ENCODE measurements at places on chromosomes 3 and 15. TPM values are rescaled to one million over a fixed set of nuclear protein-coding genes. Genes with fewer than 3 reads are reported as not detected.

DNA sequence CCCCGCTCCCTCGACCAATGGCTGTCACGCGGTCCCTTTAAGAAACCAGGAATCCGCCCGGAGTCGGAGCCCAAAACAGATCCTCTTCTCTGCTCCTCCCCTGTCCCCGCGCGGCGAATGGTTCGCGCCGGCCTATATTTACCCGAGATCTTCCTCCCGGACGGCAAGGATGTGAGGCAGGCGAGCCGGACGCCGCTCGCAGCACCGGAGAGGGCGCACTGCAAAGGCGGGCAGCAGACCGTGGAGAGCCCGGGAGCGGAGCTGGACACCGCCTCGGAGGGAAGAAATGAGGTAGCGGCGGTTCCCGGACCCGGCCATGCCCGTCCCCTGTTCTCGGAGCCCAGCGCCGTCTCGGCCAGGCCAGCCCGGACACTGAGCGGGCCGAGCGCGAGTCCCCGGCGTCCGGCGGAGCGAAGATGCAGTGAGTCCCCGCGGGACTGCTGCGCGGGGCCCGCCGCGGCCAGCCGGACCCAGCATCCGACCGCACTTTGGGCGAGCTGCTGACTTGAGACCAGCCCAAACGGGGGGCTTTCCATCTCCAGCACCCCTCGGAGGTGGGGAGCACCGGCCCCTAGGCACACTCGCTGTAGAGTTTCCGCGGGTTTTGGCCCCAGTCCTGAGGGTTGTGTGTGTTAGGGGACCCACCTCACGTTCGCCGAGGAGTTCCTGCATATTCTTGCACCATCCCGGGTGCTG, at the start of gene FAM43A:
Gene FAM43A (plus strand): TSS at position 166 of the 696 bp plus-strand sequence. CDS start 944 bp downstream, outside the sequence.
- no peaks in the 10 kb centered on the region for H3K27me3 ChIP-seq
- H3K36me3 ChIP-seq = no peaks in the 10 kb centered on the region
- peak within 1 kb of the TSS; percentile 72 for H3K4me3 ChIP-seq
- peak; percentile 85 for DNase-seq
- H3K4me1 ChIP-seq = peaks cover 5% of the 10 kb centered on the region
- H3K27ac ChIP-seq = peak within 1 kb of the TSS; percentile 91

DNA sequence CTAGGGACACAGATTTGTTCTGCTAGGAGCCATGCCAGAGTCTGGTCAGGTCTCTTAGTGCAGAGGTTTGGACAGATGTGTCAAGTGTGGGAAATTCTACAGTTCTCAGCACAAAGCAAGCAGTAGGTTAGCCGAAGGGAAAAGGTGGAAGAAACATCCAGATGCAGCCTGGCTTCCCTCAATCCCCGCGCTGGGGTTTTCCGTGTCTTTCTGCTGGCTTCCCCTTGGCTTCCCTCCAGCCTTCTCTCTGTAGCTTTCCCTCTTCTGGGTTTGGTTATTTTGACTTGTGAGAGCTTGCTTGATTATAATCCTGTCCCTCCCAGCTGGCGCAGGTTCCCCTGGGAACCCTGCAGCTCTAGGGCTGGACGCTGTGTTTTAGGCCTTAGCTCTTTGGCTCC, 4.1 kb downstream of the TF start:
- no peaks in the 10 kb centered on the region for H3K4me1 ChIP-seq
- H3K36me3 ChIP-seq = no peaks in the 10 kb centered on the region
- no peaks in the 10 kb centered on the region for H3K27me3 ChIP-seq
- no peak overlapping the region for H3K27ac ChIP-seq
- DNase-seq = no peak
- no peak overlapping the region for H3K4me3 ChIP-seq

GRCh38 chr3:187015903-187016638, 85.7 kb downstream of the ST6GAL1 start:
- DNase-seq = no peak
- no peaks in the 10 kb centered on the region for H3K36me3 ChIP-seq
- no peak overlapping the region for H3K4me3 ChIP-seq
- no peak overlapping the region for H3K27ac ChIP-seq
- H3K4me1 ChIP-seq = no peaks in the 10 kb centered on the region
- H3K27me3 ChIP-seq = no peaks in the 10 kb centered on the region

- no peak for DNase-seq
- no peaks in the 10 kb centered on the region for H3K27me3 ChIP-seq
- H3K36me3 ChIP-seq = no peaks in the 10 kb centered on the region
- H3K4me3 ChIP-seq = no peak overlapping the region
- H3K27ac ChIP-seq = no peak overlapping the region
- no peaks in the 10 kb centered on the region for H3K4me1 ChIP-seq
Observed at GRCh38 chr15:29433050-29433318, 163.4 kb upstream of the NSMCE3 start.

DNA sequence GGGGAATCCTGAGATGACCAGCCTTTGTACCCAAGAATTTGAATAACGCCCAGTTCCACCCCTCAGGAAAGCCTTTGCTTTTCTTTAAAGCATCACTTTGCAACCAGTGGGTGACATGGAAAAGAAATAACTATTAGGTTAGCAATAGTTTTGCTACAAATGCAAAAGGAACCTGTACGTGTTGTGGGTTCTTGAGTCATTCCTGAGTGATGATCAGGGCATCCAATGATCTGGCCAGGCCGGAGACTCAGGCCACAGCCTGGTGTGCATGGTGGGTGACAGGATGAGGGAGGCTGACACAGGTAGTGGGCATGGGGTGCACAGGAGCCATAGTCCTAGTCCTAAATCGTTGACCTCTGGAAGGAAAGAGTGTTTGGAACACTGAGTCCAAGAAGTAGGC, 321.4 kb upstream of the IL12A start:
- no peak for DNase-seq
- H3K4me1 ChIP-seq = no peaks in the 10 kb centered on the region
- no peak overlapping the region for H3K27ac ChIP-seq
- no peaks in the 10 kb centered on the region for H3K27me3 ChIP-seq

DNA sequence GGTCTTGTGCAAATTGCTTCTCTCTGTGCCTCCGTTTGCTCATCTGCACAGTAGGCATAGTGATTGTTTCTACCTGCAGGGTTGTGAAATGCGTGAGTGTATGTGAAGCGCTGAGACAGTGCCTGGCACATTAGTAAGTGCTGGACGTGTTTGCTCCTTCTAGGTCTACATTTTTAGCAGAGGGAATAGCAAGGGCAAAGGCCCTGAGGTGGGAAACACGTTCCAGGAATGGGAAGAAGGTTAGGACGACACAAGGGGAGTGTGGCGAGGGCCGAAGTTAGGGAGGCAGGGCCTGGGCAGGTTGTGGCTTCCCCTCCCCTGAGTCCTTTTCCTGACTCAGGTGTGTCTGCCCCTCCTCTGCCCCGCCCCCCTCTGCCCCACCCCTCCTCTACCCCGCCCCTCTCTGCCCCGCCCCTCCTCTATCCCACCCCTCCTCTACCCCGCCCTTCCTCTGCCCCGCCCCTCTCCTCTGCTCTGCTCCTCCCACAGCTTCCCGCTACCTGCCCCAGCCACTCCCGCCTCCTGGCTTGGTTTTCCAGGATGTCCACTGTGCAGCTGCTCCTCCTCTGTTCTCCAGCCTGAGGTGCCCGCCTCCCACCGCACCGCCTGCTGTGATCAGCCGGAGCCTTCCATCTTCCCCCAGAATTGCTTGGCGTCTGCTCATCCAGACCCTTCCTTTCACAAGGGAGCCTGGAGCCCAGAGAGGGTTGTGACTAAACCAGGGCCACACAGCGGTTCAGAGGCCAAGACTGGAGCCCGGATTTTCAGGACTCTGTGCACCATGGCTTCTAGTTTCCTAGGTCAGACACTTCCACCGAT, 31.1 kb upstream of the SMAD6 start:
- no peaks in the 10 kb centered on the region for H3K4me1 ChIP-seq
- H3K27ac ChIP-seq = no peak overlapping the region
- peak; percentile 87 for DNase-seq

GRCh38 chr3:100088735-100089368, 25.4 kb downstream of the FILIP1L start:
- H3K4me1 ChIP-seq = no peaks in the 10 kb centered on the region
- no peaks in the 10 kb centered on the region for H3K27me3 ChIP-seq
- H3K27ac ChIP-seq = no peak overlapping the region
- H3K4me3 ChIP-seq = no peak overlapping the region
- no peak for DNase-seq

DNA sequence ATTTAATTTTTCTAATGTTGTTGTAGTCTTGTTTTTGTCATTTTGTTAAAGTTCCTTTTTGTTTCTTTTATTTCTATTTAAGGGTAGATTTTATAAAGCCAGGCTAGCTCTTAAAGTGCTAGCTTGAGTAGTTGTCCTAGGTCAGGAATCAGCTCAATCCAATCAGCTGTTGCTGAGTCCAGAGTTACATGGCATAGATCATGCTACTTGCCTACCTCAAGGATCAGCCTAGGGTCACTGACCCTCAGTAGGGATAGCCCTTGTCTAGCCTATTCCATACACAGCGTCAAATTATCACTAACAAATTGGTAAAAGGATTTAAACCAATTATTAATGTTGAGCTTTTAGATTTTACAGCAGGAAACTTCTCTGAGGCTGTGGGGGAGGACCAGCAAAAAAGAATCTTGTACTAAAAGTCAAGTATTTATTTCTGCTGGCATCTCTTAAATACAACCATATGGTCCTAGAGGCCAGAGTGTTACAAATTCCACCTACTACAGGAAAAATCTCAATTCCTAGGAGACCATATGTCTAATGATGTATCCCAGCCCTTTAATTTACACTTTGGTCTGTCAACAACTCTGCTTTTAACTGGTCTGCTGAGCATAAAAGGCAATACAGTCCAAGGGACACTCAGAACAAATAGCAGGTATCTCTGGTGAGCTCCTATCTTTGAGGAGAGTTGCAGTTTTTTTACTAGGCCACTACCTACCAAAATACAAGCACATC, 138.3 kb upstream of the PTPRG start:
- H3K27me3 ChIP-seq = no peaks in the 10 kb centered on the region
- H3K27ac ChIP-seq = no peak overlapping the region
- no peaks in the 10 kb centered on the region for H3K36me3 ChIP-seq
- no peak overlapping the region for H3K4me3 ChIP-seq

GRCh38 chr15:96462768-96463750, 132.6 kb downstream of the NR2F2 start:
- no peaks in the 10 kb centered on the region for H3K36me3 ChIP-seq
- H3K27ac ChIP-seq = no peak overlapping the region
- H3K27me3 ChIP-seq = peaks cover 18% of the 10 kb centered on the region

GRCh38 chr3:27729748-27730611, 7.9 kb upstream of the EOMES start:
- peaks cover 5% of the 10 kb centered on the region for H3K4me1 ChIP-seq
- H3K36me3 ChIP-seq = no peaks in the 10 kb centered on the region
- DNase-seq = no peak
- H3K4me3 ChIP-seq = peak overlapping the region; percentile 56
- no peak overlapping the region for H3K27ac ChIP-seq

DNA sequence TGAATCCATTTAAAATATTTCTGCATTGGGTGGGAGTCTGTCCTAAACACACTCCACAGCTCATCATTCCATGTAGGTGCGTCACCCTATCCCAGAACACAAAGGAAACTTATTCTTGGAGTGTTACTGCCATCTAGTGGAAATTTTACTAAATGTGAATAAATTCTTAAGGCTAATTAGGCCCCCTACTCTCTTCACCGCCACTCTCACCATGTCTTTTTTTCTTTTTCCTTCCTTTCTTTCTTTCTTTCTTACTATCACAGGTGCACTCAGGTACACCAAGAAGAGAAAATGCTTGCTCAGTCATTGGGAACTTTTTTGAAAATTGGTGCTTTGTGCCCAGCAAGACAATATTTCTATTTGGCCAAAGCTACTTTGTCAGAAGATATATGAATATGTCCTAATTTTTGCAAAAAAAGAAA, 26.4 kb upstream of the ATP8B4 start:
- no peaks in the 10 kb centered on the region for H3K36me3 ChIP-seq
- DNase-seq = no peak
- H3K27me3 ChIP-seq = no peaks in the 10 kb centered on the region
- H3K4me1 ChIP-seq = no peaks in the 10 kb centered on the region
- H3K27ac ChIP-seq = no peak overlapping the region

DNA sequence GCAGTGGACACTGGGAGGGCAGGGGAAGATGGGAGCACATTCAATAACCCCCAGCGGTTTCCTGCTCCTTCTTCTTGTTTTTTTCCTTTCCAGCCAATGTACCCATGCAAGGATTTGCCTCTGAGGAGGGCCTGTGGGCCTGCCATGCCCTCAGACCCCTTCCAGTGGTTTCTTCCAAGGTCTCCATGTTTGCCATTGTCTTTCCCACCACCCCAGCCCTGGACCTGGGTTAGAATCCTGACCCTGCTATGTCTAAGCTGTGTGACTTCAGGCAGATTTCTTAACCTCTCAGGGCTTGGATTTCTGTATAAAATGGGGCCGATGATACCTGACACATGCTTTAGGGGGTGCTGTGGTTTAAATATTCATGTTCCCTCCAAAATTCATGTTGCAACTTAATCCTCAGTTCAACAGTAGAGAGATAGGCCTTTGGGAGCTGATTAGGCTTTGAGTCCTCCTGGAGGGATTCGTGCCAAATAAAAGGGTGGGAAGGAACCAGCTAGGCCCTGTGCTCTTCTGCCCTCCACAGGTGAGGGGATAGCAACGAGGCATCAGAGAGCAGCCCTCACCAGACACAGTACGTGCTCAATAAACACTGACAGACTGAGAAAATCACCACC, 46.3 kb upstream of the FLNB start:
- no peaks in the 10 kb centered on the region for H3K36me3 ChIP-seq
- H3K4me1 ChIP-seq = no peaks in the 10 kb centered on the region
- H3K27me3 ChIP-seq = no peaks in the 10 kb centered on the region
- no peak for DNase-seq

DNA sequence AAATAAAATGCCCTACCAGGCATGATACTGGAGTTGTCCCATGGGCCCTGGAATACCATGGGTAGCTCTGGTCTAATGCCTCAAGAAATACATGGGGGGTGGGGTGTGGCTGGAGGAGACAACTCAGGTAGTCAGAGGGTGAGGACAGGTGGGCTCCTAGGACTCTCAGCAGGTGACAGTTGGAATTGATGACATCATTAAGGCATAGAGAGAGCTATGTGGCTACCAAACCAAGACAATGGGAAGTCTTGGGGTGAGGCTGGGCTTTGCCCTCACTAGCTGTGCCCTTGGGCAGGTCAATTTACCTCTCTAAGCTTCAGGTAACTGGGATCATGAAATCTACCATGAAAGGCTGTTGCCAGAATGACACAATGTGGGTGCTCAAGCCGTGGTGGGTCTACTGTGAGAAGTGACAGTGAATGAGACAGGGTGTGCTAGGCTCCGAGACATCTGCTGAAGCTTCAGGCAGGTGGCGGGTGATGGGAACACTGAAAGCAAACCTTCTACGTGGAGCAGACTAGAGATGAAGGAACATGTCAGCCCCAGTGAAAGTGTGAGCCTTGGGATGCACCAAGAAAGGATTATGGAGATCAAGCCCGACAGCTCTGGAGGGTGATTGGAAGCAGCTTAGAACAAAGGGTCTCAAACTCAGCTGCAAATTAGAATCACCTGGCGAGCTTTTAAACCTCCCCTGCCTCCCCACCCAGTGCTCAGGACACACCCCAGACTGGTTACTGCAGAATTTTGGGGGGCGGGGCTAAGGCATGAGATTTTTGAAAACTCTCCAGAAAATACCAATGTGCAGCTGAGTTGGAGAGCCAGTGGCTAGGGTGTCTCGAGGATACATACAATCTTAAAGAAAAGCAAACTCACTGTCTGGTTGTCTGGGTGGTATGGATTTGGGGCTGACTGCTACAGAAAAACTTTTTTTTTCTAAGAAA, 21.5 kb downstream of the SLC6A20 start:
- no peaks in the 10 kb centered on the region for H3K4me1 ChIP-seq
- no peak for DNase-seq
- H3K4me3 ChIP-seq = no peak overlapping the region
- H3K27me3 ChIP-seq = no peaks in the 10 kb centered on the region
- H3K36me3 ChIP-seq = no peaks in the 10 kb centered on the region

The P2RY1 gene
- 1.2 TPM for total RNA-seq

The GOLGA8T gene
- total RNA-seq = 0.15 TPM

The POPDC2 gene
- 7.9 TPM for total RNA-seq

The TGM5 gene
- total RNA-seq = 2.7 TPM

The RTP3 gene
- total RNA-seq = not detected

The CHST14 gene
- total RNA-seq = 8.8 TPM

The CPA3 gene
- total RNA-seq = 10.1 TPM

The CNTN4 gene
- 6.6 TPM for total RNA-seq

The EXD1 gene
- not detected for total RNA-seq

Data from breast epithelium (tissue), 4 donors.